Daoy (cell line): ENCODE measurements at places on chromosomes 11 and 22. TPM values are rescaled to one million over a fixed set of nuclear protein-coding genes. Genes with fewer than 3 reads are reported as not detected.
A peak's percentile ranks its signal among the peaks of the same experiment; 100 is the strongest.

DNA sequence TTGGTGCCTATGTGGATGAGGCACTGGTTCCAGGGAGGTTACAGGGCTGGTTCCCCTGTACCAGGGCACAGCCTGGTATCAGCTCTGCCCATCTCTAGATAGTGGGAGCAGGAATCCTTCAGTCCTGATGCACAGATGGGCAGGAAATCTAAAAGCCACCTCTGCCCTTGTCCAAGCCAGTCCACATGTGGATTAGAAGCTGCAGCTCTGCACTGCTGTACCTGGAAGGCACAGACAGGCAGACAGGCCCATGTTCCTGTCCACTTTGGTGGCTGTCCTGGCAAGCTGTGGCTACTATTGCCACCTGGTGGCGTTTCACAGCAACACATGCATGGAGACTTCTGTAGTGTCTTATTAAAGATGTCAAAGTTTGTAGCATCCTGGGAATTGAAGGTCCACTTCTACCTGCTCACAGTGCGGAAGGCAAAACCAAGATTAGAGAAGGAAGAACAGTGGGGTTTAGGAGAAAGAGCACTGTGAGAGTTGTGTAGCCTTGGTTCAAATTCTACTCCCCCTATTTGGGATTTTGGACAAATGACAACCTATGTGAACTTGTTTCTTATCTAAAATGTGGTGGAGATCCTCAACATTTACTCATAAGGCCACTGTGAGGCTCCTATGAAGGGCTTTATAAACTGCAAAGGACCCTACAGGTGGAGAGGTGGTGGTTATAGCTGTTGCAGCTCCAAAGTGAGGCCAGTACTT is 30.1 kb downstream of the NAV2 start:
- DNase-seq = peak; percentile 74

Gene MEI1
- 0.42 and 0.63 TPM in 2 replicates for total RNA-seq

Gene SERPING1
- total RNA-seq = 4.6 TPM in 1 of 2 replicates, not detected in the other

DNA sequence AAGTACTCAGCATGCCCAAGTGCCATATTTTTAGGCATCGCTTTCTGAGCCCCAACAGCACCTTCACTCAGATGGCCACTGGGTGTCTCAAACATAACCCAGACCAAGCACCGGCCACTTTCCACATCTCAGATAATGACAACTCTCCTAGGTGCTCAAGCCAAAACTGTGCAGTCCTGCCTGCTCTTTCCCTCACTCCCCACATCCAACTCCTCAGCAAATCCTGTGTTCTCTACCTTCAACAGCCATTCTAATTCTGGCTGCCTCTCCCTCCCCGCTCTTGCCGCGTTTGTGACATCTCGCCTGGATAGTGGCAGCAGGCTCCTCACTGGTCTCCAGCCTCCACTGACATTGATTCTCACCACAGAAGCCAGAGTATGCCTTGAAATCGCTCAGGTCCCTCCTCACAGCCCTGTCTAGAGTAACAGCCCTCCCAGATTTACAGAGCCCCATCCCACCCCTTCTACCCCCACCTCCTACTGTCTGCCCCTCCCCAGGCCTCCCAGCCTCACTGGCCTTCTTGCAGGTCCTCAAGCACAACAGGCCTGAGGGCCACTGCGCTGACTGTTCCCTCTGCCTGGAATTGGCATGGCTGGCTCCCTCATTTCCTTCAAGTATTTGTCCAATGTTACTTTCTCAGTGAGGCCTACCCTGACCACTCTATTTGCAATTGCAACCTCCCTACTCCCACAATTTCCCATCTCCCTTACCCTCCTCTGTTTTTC is 1.3 kb upstream of the PHETA2 start:
- no peak for DNase-seq

Gene C11orf87
- not detected in 2 replicates for total RNA-seq

GRCh38 chr11:26014456-26015115 is 317.3 kb upstream of the ANO3 start:
- no peak for DNase-seq

DNA sequence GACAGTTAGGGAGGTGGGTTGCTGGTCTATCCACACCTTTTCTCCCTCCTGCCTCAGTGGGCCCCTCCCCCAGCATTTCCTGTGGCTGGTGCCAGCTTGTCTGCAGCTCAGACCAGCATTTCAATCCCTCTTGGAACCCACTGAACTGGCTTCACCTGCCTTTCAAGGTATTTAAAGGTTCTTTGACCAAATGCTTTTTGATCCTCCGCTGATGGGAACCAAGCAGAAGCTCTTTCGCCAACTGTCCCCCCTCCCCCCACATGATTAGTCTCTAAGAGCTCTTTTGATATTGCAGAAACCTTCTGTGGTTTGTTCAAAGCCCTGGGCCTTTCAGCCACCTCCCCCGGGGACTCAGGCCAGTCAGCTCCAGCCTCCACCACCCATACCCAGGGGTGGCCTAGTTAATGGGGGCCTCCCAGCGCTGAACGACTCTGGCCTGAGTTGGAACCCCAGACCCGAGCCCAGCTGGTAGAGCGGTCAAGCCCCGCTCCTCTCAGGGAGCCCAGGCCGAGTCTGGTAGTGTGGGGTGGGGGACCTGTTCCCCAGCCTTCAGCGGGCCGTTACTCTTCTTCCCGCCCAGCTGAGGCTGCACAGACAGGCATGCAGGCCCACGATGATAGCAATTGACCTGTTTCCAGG is 6.0 kb upstream of the SYT7 start:
- DNase-seq = no peak

Gene DDTL
- 0.11 and 1.1 TPM in 2 replicates for total RNA-seq

GRCh38 chr11:36500315-36500721 is 9.8 kb downstream of the TRAF6 start:
- DNase-seq = peak; percentile 88

Gene MS4A4E
- total RNA-seq = not detected in 2 replicates

Gene TECTA
- 0.17 and 0.42 TPM in 2 replicates for total RNA-seq

DNA sequence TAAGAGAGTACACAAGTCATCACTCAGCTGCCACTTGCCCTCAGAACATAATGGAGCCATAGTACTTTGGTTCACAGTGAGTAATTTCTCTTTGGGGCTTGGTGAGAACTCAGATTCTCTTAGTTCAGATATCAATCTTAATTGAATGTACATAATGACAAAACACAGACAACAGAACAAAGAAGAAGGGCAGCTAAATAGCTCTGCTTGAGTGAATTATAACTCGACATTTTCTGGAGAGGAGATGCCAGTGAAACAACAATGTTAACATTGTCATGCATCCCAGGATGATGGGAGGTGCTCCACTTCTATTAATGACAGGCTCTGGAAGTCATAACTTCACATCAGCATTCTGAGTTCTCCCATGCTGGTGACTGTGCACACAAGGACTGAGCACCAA is 508.1 kb downstream of the TMEM135 start:
- DNase-seq = no peak

- no peak for DNase-seq
Observed at GRCh38 chr22:45953178-45953577, 23.8 kb downstream of the WNT7B start.

- DNase-seq = no peak
Observed at GRCh38 chr22:27961680-27962079, 42.6 kb upstream of the PITPNB start.

Gene MYBPC3
- total RNA-seq = not detected in 2 replicates

- peak; percentile 70 for DNase-seq
Observed at GRCh38 chr11:120929664-120930154, 94.2 kb upstream of the TBCEL start.

GRCh38 chr11:69466039-69466438 is 15.4 kb upstream of the LINC01488 start:
- DNase-seq = no peak

DNA sequence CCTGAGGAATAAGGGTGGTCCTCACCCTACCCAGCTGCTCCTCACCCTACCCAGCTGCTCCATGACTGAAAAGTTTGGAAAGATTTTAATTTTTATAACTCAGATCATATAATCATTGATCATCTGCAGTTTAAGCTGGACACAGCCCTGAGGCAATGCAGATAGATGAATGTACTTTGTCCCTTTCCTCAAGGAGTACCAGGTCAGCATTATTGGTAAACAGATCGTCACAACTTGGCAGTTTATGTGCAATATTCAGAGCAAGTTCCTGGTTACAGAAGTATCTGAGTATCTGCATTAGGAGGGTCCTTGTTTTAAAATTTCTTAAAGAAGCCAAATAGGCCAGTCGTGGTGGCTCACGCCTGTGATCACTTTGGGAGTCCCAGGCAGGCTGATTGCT is 3.6 kb downstream of the TNRC6B start:
- DNase-seq = no peak
